ENCODE measurements at places on chromosomes 11 and 22.
A peak's percentile ranks its signal among the peaks of the same experiment; 100 is the strongest.

- no peak for DNase-seq
Measured at GRCh38 chr11:108743851-108744250, 79.0 kb downstream of the DDX10 start.

- no peak for DNase-seq
Measured at GRCh38 chr11:34275486-34275885, 82.3 kb downstream of the ABTB2 start.

DNA sequence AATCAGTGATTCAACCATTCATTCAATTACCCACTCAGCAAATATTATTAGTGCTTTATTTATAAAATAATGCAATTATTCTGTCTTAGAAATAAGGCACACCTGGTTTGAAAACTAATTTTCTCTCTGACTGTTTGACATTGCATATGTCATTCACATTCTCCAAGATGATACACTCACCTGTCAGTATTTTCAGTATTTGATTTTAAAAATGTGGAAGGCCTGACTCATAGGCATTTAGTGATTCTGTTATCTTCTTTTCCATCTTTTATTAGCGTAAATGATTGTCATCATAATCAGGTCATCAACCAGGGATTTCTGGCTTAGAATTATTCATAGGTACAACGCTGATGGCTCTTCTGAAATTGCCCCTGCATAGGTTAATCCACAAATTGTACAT, 480.9 kb downstream of the CNTN5 start:
- no peak for DNase-seq

GRCh38 chr11:119741369-119742262, 12.6 kb upstream of the NECTIN1 start:
- DNase-seq, result peak; percentile 37

- no peak for DNase-seq
Measured at GRCh38 chr22:37571258-37571991, 8.5 kb downstream of the LGALS2 start.

Data from activated T-helper 1 cell treated with Interleukin-2 at 50 U/mL for 16 hours (primary cell).